ENCODE measurements at places on chromosomes 12 and 14.

GRCh38 chr12:70966046-70966445, 45.5 kb upstream of the PTPRR start:
- DNase-seq = no peak

- DNase-seq = no peak
Measured at GRCh38 chr14:36820901-36821300, 159.2 kb downstream of the PAX9 start.

DNA sequence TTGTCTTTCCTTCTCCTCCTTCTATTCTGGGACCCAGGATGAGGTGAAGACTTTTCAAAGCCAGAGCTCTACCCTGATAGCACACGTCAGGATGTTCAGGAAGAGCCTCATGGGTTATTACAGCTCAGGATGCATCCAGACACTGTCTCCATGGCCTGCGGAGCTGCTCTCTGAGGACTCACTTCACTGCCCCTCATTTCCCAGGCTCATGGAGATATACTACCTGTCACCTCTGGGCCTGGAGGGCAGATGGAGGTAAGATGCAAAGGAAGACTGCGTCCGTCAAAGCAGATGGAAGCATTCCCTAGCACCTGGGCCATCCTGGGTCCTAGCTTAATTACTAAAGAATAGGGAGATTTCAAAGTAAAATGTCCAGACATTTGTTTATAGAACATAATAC, 32.6 kb downstream of the STON2 start:
- DNase-seq = no peak

DNA sequence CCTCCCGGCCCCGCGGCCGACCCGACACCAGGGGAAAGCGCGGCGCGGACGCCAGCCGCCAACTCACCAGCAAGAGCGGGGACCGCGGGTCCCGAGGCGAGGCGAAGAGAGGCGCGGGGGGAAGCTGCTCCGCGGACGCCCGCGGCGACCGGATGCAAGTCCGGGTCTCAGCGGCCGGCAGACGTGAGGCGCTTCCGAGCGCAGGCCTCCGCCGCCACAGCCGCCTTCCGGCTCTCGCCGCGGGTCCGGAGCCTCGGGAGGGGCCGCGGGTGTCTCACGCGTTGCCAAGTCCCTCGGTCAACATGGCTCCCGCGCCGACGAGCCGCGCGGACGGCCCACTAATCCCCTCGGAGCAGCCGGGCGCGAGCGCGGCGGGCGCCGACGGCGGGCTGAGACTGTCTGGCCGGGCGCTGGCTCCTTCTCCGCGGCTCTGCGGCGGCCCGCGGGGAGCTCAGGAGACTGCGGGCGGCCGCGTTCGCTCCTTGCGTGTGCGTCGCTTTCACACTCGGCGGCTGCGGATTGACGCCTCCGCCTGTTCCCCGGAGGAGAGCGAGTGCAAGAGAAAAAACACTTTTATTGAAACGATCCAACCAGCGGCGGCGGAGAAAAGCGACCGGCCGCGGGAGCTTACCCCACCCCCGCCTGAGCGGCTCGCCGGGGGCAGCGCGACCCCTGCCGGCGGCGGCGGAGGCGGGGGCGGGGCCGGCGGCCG, at the start of gene CDK17:
Gene CDK17, minus strand, starts transcription at position 521 of the 712 bp plus-strand sequence. CDS start 65,603 bp downstream, outside the sequence.
- peak; percentile 38 for DNase-seq

DNA sequence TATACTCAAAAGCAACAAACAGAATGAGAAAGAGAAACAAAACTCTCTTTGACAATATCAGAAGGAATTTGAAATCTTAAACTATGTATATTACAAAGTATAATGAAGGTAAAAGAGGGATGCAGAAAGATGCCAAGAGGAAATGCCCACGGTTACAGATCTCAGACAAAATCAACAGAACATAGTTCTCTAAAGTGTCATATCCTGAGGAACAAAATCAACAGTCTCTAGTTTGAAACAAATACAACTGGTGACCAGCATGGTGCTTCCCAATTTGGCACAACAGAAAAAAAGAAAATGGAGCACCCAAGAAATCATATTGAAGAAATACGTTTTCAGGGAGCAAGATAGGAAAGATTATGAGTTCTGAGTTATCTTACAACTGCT, 116.5 kb downstream of the METTL25 start:
- DNase-seq = no peak

DNA sequence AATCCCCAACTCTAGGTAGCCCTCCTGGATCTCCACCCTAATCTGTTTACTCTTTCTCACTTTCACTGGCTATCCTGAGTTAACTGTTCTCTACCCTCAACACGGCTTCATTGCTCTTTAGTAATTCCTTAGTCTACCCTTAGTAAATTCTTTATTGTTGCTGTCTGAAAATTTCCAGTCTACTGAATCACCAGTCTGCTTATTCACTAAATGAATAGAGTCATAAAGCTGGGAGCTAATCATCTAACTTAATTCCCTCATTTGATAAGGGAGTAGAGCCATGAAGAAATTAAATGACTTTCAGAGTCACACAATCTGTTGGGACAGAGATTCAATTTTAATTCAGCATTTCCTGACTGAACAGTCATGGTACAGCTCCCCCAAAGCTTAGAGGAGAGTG, 36.5 kb downstream of the YEATS4 start:
- no peak for DNase-seq

- DNase-seq = no peak
Measured at GRCh38 chr14:60235440-60235839, 13.6 kb upstream of the PPM1A start.

- no peak for DNase-seq
Measured at GRCh38 chr14:32603992-32604565, 275.0 kb downstream of the AKAP6 start.

DNA sequence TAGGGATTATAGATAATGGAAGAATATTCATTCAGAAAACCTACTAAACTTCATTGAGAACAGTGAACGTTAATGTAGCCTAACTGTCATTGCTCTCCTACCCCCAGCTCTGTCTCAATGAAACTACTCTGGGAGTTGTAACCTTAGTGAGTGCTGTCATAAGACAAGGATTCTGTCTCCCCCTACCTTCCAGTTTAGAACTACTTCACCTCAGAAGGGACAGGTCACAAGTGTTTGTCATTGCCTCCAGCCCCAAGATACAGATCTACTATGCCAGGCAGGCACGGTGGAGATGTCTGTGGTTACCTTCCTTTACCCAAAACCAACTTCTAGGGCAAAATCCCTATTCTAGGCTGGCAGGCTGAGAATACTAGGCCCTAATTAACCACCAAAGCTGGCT, 833.1 kb upstream of the SEL1L start:
- DNase-seq = no peak

DNA sequence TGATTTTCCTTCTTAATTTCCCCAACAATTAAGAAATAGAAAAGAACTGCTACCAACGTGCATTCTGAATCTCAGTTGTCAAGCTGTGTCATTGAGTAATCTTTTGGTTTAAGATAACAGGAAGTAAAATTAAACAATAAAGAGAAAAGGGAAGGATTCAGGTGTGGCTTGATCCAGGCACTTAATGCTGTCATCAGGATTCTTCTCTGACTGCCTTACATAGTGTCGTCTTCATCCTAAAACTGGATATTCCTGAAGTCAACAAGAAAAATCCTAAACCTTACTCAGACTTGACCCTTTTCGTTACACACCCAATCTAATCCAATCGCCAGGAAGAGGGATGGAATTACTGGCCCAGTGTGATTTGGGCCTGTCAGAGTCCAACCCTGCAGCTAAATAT, 443.8 kb downstream of the MED13L start:
- no peak for DNase-seq

- no peak for DNase-seq
Measured at GRCh38 chr12:110760204-110760609, 17.5 kb upstream of the PPP1CC start.

DNA sequence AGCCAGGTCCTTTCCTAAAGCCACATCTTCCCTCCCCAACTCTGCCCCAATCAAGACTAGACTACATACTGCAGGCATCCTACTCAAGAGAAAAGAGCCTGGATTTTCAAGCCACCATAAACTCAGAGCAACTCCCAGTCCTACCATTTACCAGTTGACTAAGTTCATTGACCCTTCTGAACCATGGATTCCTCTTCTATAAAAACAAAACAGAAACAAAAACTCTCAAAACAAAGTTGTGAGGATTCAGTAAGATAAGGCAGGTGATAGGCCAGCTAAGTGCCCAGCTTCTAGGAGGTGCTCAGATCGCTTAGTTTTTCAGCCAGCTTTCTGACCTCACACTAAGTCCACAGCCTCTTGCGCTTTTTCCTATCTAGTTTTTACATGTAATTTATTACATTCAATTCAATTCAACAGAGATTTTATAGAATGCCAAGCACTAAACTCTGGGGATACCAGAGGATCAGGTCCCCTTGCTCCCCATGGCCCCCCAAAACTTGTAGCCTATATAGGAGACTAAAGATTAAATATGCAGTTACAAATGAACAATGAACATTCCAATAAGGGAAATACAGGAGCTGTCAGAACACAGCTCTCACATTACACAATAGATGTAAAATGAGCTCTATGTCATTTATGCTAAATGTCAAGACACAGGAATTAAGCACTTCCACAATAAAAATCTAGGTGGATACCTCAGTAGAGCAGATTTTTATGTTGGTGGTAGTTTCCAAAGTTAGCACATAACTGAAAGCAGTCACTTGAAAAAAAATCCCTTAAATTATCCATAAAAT, 104.5 kb upstream of the EGLN3 start:
- DNase-seq = no peak

GRCh38 chr14:24093207-24093900, 757 bp upstream of the PCK2 start:
- DNase-seq = no peak

GRCh38 chr12:93990832-93991803, 157.3 kb upstream of the PLXNC1 start:
- DNase-seq = no peak

DNA sequence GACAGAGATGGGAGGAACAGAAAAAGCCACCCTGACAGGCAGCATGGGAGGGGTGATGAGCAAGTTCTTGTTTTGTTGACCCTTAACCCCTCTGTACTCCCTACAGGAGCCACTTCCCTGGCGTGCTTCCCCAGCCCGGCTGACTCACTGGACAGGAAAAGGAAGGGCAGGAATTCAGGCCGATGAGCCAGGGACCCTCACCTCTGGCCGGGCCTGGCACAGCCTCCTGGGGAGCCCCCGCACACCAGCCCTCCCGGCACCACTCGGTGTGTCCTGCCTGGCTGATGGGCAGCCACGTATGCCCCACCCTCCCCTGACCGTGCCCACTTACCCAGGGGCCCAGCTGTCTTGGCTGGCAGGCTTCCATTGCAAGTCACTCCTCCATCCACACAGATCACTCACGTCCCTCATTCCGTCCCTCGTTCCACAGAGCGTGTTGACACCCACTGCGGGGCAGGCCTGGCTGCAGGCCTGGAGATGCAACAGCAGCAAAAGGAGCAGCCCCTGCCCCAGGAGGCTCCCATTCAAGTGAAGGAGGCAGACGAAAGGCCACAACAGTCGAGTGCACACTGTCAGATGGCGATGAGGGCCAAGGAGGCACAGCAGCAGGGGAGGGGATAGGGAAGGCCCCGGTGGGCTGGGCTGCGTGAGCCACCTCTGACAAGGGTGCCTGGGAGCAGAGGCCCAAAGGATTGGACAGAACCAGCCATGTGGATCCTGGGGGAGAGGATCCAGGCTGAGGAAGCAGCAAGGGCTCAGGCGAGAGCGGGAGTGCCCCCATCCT, 19.7 kb upstream of the CD9 start:
- DNase-seq = no peak

GRCh38 chr14:96881713-96882112, 84.5 kb downstream of the VRK1 start:
- DNase-seq = no peak

GRCh38 chr14:102592763-102593060, 263 bp downstream of the RCOR1 start:
- no peak for DNase-seq

GRCh38 chr12:71469258-71469750, 29.7 kb downstream of the LGR5 start:
- DNase-seq = no peak

GRCh38 chr12:88958153-88958552, 377.9 kb upstream of the KITLG start:
- DNase-seq = peak; percentile 73

DNA sequence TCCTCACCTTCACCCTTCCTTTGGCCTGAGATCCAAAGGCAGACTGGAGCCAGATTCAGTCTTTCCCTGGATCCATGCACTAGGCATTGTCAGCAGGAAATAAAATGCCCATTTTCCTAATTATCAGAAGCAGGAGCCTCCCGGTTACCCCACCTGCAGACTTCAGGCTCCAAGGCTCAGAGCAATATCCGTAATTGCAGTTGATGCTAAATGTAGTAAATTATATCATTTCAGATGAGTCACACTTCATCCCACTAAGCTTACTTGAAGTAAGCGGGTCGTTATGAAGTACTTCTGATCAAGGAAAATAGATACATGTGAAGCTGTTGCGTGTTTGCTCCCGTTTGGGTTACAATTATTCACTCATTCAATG, 110.7 kb upstream of the SFSWAP start:
- DNase-seq = no peak

GRCh38 chr12:14454098-14454907, 88.8 kb downstream of the ATF7IP start:
- DNase-seq = peak; percentile 36

GRCh38 chr12:54683398-54683797, 35.2 kb upstream of the DCD start:
- DNase-seq = no peak

- DNase-seq = no peak
Measured at GRCh38 chr12:111186347-111186746, 182.5 kb downstream of the PHETA1 start.

- no peak for DNase-seq
Measured at GRCh38 chr14:80381807-80382363, 170.6 kb upstream of the DIO2 start.

GRCh38 chr14:33460164-33460563, 490.7 kb downstream of the EGLN3 start:
- no peak for DNase-seq

- DNase-seq = peak; percentile 81
Measured at GRCh38 chr14:24051789-24052655, at the start of gene CARMIL3. Gene CARMIL3, plus strand, starts transcription at chr14:24052009. Its CDS starts 145 bp downstream, at chr14:24052154.

GRCh38 chr12:118330421-118331018, 42.2 kb downstream of the TAOK3 start:
- DNase-seq = no peak

GRCh38 chr14:73714656-73715081, 485 bp upstream of the PNMA1 start:
- peak; percentile 45 for DNase-seq

- no peak for DNase-seq
Measured at GRCh38 chr12:14691560-14691959, 4.8 kb downstream of the GUCY2C start.

DNA sequence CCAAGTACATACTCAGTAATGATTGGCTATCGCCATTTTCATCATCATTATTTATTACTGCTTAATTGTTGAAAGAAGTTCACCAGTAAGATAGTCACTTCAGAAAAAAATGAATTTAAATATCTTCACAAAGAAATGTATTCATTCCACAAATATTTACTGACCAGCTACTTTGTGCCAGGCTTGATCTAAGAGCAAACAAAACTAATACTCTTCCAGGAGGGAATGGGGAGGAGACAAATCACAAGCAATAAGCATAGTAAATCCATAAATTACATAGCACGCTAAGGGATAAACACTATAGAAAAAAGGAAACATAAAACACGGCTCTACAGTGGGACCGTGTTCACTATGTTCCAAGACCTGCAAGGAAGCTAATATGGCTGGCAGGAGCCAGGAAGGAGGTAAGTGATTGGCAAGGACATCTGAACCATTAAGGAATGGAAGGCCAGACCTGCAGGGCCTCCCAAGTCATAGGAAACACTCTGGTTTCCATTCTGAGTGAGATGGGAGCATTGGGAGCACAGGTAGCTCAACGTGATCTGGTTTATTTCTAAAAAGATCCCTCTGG, 27.5 kb downstream of the ITPR2 start:
- DNase-seq = no peak
